Suppressor macrophage (primary cell): ENCODE measurements at places on chromosomes 12 and 14.

DNA sequence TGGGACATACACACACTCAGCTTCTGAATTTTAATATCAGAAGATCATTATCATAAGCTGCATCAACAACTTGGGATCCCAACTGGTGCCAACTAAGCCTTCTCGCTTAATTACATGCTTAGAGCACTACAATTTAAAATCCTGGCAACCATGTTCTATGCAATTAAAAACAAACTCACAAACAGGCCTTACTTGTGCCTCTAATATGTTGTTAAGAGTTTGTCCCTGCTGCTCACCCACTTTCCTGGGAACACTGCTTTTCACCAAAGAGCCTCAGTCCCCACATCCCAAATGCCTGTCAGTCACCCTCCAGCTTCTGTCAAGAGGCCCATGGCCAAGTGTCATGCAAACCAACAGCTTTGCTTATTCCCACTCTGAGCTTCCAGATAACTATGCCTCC lies 69.7 kb downstream of the TTC9 start:
- DNase-seq, result no peak

GRCh38 chr14:23142826-23143225 lies 23.8 kb upstream of the CEBPE start:
- DNase-seq, result no peak

- DNase-seq, result peak; percentile 97
Measured at GRCh38 chr12:104672501-104673265, 215.9 kb downstream of the CHST11 start.

DNA sequence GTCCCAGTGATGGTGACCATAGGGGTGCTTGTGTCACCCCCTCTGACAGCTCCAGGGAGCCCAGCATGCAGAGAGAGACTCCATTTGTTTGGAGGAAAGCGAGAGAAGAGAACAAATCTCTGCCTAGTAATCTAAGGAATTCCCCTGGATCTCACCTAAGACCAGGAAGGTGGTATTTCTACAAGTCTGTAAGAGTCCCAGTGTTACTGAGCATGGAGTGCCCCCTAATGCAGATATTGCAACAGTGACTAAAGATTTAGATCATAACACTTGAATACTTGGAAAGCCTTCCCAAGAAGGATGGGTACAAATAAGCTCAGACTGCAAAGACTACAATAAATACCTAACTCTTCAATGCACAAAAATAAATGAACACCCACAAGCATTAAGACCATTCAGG lies 360.4 kb upstream of the GARIN6 start:
- no peak for DNase-seq

GRCh38 chr12:40224439-40225291 lies at the start of gene LRRK2:
LRRK2 (plus strand) TSS chr12:40224997; CDS start chr12:40225132, 135 bp downstream.
- peak; percentile 93 for DNase-seq

DNA sequence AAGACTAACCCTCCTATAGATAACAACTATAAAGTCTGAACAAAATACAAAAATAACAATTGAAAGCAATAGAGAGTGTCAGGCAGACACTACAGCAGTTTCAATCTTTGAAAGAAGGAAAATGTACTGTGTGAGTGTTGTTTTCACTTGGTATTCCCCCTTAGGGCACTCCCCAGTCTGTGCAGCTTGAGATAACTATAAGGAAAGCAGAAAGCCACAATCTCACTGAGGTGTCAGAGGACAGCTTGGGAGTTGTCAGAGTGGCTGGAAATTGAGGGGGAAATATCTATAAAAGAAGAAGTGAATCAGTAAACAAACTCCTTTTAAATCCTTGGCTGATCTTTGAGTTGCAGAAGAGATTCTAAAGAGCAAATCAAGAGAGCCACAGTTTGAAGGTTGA lies 364.8 kb downstream of the NELL2 start:
- DNase-seq, result no peak

GRCh38 chr14:54818201-54819133 lies 84.2 kb downstream of the GCH1 start:
- no peak for DNase-seq
